ENCODE measurements at places on chromosomes 13 and 19. TPM values are rescaled to one million over a fixed set of nuclear protein-coding genes. Genes with fewer than 3 reads are reported as not detected.
A peak's percentile ranks its signal among the peaks of the same experiment; 100 is the strongest.

Gene CERS1
- not detected for total RNA-seq

Gene CYP2F1
- total RNA-seq = not detected

Gene WDR83
- 16.2 TPM for total RNA-seq

Gene TPP2
- total RNA-seq = 31.8 TPM

Gene GPR12
- total RNA-seq = not detected

Gene PLIN5
- total RNA-seq = 26.8 TPM

Gene TMPRSS9
- 2.2 TPM for total RNA-seq

Gene ZNF136
- total RNA-seq = 11.9 TPM

DNA sequence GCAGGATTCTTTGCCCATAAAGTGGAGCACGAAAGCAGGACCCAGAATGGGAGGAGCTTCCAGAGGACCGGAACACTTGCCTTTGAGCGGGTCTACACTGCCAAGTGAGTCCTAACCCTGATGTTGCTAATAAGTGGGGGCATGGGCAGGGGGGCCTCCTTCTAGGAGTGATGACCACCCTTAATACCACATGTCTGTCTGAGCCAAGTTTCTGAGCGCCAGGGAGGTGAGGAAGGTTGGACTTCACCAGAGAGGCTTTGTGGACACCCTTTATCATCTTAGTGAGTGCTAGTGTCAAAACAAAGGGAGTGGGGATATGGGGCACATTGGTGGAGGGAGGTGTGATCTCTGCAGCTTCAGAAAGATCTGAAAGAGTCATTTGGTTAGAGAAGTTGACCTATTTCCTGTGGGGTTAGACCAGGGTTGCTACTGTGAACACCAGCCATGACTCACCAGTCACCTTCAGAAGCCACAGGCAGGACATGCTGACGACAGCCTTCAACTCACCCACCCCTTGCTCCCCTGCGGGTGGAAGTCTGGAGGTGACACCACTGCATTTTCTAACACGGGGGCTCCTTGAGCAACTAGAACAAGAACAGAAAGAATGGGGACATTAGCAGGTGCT is 8.8 kb downstream of the ALOX5AP start:
- peak; percentile 10 for DNase-seq

GRCh38 chr19:35856546-35857149 is at the start of gene KIRREL2:
KIRREL2 (plus strand) TSS chr19:35856911; CDS start chr19:35857120, 209 bp downstream.
- no peak for DNase-seq

DNA sequence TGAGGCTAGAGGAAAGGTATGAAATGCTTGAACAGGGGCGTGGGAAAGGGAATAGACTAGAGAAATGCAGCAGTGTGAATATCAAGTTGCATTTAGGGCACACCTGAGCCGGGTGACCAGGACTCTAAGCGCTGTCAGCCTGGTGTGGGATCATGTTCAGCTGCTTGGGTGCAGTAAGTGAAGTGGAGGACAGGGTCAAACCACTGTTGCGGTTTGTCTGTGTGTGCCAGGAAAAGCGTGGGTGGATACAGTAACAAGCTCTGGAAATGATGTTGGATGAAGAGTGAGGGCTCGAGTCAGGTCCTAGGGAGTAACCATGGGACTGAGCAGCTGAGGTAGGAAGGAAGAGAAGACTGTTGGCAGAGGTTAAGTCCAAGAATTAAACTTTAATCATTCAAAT is 15.8 kb downstream of the DGKH start:
- DNase-seq = no peak

DNA sequence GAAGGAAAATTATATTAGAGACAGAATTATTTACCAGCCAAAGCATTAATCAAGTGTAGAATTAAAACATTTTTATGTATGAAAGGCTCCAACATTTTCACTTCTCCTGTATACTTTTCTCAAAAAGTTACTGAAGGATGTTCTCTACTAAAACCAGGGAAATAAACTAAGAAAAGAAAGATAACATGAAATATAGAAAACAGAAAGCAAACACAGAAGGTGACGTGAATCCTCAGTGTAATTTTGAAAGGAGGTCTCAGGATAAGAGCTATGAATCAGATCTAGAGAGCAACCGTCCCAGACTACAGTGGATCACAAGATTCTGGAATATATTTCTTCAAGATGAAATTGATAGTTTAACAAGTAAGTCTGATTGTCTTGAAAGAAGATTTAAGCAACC is 144.5 kb downstream of the CYSLTR2 start:
- DNase-seq = no peak

DNA sequence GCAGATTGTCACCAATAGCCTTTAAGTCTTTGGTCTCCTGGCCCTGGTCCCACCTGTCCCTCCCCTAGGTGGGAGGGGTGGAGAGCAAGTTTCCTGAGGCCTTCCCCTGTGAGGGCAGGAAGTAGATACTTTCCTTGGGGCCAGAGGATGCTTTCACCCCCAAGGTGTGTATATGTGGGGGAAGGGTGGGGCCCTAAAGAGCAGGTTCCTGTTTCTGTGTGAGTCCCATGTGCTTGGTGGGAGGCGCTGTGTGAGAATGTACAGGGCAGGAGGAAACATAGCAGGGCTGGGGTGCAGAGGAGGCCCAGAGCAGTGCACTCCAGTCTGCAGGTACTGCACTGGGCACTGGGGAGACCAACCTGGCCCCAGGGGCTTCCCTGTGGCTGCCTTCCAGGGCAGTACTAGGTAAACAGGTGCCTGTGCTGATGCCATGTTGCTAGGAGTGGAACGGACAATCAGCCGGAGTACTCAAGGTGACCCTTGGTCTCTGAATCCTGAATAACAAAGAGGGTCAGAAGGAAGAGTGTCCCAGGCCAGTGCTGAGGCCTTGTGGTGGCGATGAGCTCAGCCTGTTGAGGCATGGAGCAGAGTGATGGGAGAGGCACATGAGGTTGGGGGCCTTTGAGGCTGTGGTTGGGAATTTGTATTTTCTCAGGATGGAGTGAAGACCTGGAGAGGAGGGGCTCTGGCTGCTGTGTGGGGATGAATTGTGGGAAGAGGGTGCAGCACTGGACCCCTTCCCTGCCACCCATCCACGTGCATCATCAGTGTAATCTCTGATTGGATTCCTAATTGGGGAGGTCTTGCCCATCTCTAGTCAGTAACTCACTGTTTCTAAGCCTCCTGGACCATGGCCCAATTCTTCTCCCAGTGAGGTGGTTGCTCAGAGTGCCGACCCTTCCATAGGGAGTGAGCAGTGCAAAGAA is 5.1 kb downstream of the EGLN2 start:
- peak; percentile 66 for DNase-seq

DNA sequence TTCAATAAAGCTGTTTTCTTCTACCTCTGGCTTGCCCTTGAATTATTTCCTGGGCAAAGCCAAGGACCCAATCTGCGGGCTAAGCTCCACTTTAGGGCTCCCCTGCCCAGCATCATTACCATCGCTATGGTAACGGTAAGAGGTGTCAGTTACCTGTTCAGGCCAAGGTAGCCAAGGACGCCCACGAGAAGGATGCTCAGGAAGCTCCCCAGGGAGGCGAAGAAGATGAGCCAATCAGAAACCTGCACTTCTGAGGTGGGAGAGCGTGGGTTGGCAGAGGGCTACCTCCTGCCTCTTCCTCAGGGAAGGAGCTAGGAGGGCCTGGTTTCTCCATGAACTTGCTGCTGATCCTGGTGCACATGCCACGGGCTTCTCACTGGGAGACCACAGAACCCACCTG is 24.7 kb downstream of the IL12RB1 start:
- DNase-seq = no peak

DNA sequence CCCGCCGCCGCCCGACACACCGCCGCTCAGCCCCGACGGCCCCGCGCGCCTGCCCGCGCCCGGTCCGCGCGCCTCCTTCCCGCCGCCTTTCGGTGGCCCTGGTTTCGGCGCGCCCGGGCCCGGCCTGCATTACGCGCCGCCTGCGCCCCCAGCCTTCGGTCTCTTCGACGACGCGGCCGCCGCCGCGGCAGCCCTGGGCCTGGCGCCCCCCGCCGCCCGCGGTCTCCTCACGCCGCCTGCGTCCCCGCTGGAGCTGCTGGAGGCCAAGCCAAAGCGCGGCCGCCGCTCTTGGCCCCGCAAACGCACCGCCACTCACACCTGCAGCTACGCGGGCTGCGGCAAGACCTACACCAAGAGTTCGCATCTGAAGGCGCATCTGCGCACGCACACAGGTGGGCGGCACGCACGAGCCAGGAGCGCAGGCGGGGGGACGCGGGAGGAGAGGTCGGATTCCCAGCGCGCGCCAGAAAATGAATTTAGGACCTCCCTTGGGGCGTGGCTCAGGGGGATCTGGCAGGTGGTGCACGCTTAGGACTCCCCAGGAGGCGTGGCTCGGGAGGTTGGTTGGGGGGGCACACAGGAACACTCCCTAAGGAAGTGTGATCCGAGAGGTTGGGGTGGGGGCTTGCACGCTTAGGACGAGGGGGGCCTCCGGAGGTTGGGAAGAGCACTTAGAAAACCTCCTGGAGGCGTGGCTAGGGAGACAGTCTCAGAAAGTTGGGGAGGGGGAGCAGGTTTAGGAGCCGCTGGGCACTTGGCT is 1.2 kb downstream of the KLF2 start:
- DNase-seq = no peak

- no peak for DNase-seq
These were observed 25.6 kb downstream of the ZNF114 start for GRCh38 chr19:48295458-48295857.

Measured in prostate gland (tissue), 2 donors.